ENCODE measurements at places on chromosomes 4 and X. TPM values are rescaled to one million over a fixed set of nuclear protein-coding genes. Genes with fewer than 3 reads are reported as not detected.

C4orf17 gene
- not detected for polyA plus RNA-seq

ASB9 gene
- polyA plus RNA-seq = 41.7 TPM

RIPPLY1 gene
- not detected for polyA plus RNA-seq

PQBP1 gene
- 108 TPM for polyA plus RNA-seq

ADGRG4 gene
- not detected for polyA plus RNA-seq

FGFR3 gene
- 300 TPM for polyA plus RNA-seq

PTPN13 gene
- 5.6 TPM for polyA plus RNA-seq

DCUN1D4 gene
- 15.8 TPM for polyA plus RNA-seq

SOD3 gene
- 38.6 TPM for polyA plus RNA-seq

TLR1 gene
- 1.4 TPM for polyA plus RNA-seq

TDO2 gene
- polyA plus RNA-seq = not detected

TMEM156 gene
- polyA plus RNA-seq = 0.57 TPM

RHOXF2B gene
- not detected for polyA plus RNA-seq

MORC4 gene
- polyA plus RNA-seq = 5.7 TPM

MAGEA6 gene
- polyA plus RNA-seq = not detected

PABPC1L2A gene
- polyA plus RNA-seq = not detected

NHSL2 gene
- 0.59 TPM for polyA plus RNA-seq

Measured in pancreas (tissue), 10 donors.